Activated CD8-positive, alpha-beta memory T cell treated with anti-CD3 and anti-CD28 coated beads for 1 hour (primary cell): ENCODE measurements at places on chromosomes 12 and 14.

GRCh38 chr12:126385785-126386184 is 1320.5 kb downstream of the AACS start:
- DNase-seq: no peak

DNA sequence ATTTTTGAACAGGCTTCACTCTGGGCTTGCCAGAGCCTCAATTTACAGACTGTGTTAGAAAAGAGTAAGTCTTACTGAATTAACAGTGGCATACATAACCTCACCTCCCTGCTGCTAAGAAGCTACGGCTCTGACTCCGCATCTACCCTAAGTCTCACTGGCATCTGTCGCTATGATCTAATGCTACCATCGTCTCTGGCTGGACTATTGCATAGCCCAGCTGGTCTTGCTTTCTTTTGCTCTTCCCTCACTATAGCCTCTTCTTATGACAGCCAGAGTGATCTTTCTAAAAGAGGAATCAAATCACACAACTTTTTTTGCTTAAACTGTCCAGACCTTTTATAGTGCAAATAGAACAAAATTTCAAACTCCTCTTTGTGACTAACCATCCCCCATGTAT is 81.1 kb downstream of the SLC24A4 start:
- DNase-seq: no peak

DNA sequence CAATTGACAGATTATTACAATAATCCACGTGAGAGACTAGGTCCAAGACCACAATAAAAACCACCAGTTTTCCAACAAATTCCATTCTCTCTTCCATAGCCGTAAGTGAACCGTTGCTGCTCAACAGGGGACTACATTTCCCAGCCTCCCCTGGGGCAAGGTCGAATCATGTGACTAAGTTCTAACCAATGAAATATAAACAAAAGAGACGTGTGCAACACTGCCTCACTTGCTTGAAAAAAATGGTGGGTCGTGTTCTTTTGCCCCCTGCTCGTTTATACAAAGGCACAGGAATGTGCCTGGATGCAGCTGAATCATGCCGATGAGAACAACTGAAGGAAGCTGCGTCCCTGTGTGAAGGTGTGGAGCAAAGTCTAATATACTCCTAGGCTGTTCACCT is 51.1 kb downstream of the HSPB8 start:
- no peak for DNase-seq

- no peak for DNase-seq
Measured at GRCh38 chr14:55964821-55965220, 153.4 kb upstream of the PELI2 start.

DNA sequence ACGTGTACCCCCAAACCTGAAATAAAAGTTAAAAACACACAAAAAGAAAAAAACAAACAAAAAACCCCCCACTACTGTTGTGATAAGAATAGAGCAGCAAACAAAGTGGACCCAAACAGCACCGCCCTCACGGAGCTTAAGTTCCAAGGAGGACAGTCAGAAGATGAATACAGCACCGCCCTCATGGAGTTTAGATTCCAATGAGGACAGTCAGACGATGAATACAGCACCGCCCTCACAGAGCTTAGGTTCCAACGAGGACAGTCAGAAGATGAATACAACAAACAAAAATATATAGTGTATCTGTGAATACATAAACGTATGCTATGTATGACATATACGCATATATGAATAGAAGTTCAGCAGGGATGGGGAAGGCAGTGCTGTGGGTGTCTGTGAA is 353.8 kb downstream of the GLT1D1 start:
- no peak for DNase-seq

DNA sequence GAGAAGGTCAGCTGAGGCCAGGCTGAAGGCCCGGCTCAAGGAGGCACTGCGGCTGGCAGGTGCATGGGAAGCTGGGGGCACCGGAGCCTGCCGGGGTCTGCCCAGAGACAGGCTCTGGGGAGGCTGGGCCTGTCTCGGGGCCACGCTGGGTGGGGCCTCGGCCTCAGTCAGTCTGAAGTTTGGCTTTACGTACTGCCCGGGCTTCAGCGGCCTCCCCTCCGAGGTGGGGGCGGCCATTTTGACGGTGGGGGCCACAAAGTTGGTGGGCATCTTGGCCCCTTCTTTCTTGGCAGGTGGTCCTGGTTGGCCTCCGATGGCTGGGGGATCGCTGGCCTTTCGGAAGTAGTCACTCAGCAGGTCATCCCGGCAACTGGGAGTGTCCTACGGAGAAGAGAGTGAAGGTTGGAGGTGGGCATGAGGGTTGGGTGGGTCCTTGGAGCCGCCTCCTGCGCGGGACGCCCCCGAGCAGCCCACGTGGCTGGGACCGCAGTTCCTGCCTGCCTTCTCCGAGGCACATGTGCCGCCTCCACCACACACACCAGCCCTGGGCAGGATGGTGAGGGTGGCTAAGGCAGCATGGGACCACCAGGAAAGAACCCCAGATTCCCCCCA is 28.9 kb upstream of the GPR68 start:
- no peak for DNase-seq

GRCh38 chr14:96173636-96174475 is 30.8 kb upstream of the BDKRB2 start:
- DNase-seq: no peak

DNA sequence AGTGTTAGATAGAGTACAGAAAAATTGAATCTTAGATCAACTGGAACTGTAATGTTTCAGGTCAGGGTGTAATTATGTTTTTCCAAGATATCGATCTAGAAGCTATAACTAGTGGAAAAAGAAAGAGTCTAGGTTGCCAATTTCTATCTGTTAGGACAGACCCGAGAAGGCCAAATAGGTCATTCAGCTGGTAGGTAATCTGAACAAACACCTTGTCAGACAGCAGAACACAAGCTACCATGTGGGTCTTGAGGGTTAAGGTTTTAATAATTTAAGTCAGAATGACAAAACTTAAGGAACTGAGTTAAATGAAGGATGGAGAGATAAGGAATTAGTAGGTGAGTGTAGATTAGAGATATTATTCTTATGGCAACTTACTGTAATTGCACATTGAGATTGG is 44.9 kb upstream of the KCNMB4 start:
- no peak for DNase-seq

DNA sequence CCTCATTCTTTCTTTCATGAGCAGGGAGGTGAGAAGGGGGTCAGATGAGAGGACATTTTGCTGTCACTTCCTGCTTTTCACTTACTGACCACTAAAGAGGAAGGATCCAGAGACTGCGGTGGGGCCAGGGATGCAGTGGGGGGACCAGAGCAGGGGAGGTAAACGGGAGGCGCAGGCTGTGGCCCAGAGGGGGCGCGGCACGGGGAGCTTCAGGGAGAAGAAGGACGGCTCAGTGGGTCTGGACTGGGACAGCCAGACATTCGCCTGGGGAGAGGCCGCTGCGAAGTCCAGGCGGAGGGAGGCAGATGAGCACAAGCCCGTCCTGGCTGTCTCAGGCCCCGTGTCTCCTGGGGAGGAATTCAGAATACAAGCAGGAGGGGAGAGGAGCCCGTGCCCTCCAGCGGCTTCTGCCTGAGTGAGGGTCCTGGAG is 41.2 kb downstream of the SLC6A12 start:
- DNase-seq: no peak

- no peak for DNase-seq
Measured at GRCh38 chr14:99943620-99944019, 121.6 kb upstream of the EVL start.

GRCh38 chr12:123421314-123421713 is 15.2 kb downstream of the RILPL2 start:
- DNase-seq: no peak

GRCh38 chr12:52003016-52003550 is 3.7 kb upstream of the TAMALIN start:
- no peak for DNase-seq

- no peak for DNase-seq
Measured at GRCh38 chr12:7784701-7785100, 4.5 kb upstream of the NANOG start.

DNA sequence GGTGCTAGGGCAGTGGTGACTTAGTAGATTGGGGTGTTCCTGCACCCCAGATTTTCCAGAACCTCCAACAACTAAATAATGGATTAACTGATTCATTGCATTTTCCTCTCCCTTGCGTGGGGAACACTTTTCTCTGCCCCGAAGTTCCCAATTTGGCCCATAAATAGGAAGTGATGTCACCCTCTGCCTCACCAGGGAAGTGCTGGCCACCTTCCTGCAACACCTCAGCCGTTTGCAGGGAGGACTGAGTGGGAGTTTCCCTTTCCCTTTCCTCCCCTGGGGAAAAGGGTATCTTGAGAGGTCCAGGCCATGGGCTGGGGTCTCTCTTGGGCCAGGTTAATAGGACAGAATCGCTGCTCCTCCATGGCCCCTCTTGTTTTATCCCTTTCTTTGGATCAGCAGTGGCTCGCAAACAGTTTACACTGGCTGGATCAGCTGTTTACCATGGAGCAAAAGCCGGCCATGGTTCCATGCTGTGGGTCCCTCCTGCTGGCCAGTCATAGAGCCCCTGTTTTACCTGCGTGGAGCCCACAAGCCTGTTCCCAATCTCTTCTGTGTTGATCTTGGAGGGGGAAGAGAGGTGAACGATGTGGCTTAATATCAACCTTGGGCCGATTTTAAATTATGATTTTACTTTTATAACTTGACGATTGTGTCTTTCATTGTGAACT is 91.6 kb upstream of the VRK1 start:
- DNase-seq: no peak

DNA sequence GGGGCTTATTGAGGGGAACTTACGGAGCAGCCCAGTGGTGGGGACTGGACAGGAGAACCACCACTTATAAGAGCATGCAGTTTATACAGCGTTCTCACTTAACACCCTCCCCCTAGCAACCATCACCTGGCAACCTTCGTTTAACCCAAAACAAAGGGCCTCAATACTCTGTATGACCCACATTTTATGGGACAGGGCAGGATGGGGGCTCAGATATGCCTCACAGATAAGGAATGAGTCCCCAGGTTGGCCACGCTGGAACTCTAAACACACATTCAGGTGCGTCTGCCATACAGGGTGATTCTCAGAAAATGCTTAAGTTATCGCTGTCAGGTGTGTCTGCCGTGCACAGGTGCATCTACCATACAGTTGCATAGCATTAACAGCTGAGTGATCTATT is 99.2 kb downstream of the GCH1 start:
- no peak for DNase-seq

DNA sequence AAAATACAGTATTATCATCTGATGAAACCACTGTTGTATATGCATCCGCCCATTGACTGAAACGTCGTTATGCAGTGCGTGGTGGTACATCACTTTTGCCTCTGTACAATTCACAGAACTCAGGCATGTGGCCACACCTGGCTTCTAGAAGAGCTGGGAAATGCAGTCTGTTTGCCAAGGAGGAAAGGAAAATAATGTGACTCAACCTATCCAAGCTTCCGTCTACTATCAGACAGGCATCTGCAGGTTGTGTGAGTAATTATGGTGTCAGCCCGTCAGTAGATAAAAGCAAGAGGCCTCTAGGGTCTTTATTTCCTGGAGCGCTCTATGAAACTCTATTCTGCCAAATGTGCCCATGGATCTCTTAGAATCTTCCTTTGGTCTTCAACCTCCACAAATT is 111.6 kb downstream of the BBS10 start:
- DNase-seq: no peak

GRCh38 chr14:68651075-68651474 is 141.8 kb downstream of the ZFP36L1 start:
- no peak for DNase-seq

DNA sequence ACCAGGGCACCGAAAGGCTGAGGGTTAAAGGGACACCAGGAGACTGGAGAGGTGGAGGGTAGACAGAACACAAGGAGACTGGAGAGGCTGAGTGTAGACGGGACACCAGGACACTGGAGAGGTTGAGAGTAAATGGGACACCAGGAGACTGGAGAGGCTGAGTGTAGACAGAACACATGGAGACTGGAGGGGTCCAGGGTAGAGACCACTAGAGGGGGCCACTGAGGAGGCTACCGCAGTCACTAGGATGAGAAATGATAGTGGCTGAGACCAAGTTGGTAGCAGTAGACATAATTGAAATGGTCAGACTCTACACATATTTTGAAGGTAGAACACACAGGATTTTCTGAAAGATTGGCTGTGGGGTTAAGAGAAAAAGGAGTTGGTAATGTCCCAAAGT is 68.2 kb downstream of the PAH start:
- no peak for DNase-seq

GRCh38 chr14:87161502-87161901 is 831.5 kb downstream of the GALC start:
- no peak for DNase-seq
